ENCODE measurements at places on chromosomes 7 and 10.

DNA sequence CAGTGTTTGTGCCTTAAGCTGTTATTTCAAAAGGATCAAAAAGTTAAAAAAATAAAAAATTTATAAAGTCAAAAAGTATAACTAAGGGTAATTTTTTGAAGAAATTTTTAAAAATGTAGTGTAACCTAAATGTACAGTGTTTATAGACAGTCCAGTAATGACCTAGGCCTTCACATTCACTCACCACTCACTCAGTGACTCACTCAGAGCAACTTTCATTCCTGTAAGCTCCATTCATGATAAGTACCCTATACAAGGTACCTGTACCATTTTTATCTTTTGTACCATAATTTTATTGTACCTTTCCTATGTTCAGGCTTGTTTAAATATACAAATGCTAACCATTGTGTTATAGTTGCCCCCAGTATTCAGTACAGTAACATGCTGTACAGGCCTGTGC is 21.5 kb downstream of the DNAJC9 start:
- DNase-seq, result no peak

DNA sequence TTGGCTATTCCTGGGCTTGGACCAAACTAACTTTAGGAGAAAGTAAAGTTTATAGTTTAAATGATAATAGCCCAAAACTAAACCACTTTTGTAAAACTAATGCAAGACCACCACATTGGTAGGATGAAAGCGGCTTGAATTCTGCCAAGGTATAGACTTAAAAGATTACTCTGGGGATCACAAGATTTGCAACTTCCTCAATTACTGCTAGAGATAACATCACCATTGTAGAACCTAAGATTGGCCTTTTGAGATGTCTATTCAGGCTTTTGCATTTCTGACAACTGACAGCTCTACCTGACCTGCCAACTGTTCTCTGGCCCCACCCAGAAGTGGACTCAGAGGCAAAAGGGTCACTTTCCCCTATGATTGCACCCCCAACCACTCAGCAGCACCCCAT is 162.4 kb downstream of the TNS3 start:
- no peak for DNase-seq

DNA sequence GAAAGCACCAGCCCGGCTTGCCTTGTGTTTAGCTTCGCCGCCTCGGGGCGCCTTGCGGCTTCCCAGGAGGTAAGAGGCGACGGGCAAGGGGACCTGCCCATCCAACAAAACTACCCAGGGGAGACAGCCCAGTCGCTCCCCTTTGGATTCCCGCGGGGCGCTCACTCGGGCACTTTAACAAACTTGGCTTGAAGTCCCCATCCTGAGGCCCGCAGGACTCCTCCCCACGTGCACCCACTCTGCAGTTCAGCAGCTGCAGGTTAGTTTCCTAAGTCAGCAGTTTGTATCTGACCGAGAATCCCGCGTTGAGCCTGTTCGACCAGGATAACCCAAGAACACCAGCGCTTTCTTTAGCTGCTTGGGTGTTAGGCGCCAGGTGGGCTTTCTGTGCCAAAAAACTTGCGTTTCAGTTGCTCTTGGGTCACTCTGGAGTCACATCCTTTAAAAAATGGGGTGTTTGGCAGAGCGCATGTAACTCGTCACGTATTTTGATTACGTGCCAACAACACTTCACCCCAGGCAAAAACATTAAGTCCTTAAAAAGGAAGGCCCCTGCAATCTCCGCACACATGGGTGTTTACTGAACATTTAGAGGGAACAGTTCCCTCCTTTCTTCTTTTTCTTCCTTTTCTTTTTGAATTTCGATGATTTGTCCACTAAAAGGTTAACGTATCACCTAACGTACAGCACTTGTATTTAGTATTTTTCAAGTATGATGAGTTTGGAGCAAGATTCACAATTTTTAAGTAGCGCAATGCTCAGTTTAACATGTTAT is 876 bp downstream of the DNAH11 start:
- DNase-seq, result peak; percentile 15

- no peak for DNase-seq
Measured at GRCh38 chr10:119198438-119198837, 8.9 kb upstream of the GRK5 start.

- DNase-seq, result peak; percentile 40
Measured at GRCh38 chr7:151115121-151115835, 29.0 kb downstream of the AGAP3 start.

DNA sequence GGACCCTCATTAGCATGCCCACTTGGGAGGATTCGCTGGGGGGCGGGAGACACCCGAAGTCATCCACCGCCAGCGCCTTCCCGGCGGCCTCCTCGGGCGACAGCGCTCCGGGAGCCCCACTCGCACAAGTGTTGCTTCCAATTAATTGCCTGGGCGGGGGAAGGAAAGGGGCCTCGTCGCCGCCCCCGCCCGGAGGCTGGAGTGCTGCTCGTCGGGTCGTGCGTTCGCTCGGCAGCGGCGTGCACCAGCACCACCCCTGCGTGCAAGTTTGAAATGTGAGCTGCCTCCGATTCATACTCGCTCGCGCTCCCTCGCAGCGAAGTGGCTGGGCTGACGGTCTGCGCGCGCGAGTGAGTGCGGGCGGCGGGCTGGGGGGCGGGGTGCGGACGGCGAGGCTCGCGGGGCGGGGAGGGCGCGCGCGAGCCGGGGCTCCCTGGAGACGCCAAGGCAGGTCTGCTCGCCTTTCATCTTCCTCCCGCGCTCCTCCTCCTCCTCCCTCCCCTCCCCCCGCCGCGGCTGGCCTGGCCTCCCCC is 104.6 kb upstream of the PPIF start:
- peak; percentile 89 for DNase-seq

DNA sequence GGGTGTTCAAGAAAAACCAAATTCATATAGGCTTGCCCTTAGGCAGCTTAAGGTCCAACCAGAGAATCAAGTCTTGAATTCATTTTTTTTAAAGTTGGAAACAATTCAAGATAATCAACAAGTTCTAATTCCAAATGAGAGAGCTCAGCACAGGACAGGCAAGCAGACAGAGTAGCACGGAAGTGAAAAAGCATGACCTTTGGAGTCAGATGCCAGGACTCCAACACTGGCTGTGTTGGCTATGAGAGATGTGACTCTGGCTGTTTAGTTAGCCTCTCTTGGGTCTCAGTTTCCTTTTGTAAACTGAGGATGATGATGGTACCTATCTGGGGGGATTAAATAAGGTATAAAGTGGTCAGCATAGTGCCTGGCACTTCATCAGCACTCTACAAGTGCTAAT is 49.3 kb downstream of the FBXW4 start:
- no peak for DNase-seq

GRCh38 chr10:131177431-131178327 is 133.8 kb downstream of the TCERG1L start:
- peak; percentile 15 for DNase-seq

DNA sequence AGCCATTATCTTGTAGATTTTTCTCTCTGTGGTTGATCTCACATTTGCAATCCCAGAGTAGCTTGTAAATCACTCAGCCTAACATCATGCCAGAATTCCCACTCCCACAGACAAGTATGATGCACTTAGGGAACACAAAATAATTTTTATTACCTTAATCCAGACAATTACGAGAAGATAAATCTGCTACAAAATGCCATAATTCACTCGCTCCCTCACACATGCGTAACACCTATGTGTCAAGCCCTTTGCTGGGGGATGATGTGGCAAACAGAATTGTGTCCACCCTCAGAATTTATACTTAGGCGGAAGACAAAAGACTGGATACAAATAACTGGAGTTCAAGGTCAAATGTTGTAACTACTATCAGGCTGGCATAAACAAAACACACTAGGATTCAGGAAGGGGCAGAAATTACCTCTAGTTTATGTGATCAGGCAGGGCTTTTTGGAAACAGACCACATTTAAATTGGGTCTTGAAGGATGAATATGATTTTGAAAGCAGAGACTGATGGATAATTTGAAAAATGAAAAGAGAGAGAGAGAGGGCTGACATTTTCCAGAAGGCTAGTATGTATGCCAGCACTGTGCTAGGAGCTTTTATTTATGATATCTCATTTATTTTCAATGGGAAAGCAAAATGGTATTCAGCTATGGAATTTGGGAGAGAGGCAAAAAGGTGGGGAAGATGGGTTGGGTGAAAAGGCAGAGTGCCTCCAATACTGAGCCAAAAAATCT is 69.8 kb downstream of the DOCK4 start:
- DNase-seq, result no peak

DNA sequence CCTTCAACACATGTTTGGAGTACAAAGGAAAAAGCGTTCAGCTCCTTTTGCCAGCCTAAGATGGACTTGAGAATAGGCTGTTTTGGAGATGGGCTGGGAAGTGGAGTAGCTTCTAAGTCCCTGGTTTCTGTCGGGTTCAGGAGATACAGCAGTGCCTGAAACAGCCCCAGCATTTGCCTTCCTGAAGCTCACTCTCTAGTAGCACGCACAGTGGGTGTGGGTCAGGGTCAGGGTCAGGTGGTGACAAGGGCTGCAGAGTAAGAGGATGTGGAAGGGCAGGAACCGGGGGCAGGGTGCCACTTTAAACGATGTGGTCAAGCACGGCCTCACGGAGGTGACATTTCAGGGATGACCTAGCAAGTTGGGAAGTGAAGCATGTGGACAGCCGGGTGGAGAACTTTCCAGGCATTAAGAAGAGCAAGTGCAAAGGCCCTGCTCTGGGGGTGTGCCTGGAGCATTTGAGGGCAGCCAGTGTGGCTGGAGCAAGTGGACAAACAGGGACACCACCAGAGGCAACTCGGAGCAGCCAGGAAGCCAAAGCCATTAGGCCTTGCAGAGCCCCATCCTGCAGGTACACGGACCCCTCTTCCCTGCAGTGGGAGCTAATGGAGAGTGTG is 382.2 kb upstream of the ZMIZ1 start:
- no peak for DNase-seq

- peak; percentile 69 for DNase-seq
Measured at GRCh38 chr10:97028126-97028831, 157.5 kb downstream of the SLIT1 start.

DNA sequence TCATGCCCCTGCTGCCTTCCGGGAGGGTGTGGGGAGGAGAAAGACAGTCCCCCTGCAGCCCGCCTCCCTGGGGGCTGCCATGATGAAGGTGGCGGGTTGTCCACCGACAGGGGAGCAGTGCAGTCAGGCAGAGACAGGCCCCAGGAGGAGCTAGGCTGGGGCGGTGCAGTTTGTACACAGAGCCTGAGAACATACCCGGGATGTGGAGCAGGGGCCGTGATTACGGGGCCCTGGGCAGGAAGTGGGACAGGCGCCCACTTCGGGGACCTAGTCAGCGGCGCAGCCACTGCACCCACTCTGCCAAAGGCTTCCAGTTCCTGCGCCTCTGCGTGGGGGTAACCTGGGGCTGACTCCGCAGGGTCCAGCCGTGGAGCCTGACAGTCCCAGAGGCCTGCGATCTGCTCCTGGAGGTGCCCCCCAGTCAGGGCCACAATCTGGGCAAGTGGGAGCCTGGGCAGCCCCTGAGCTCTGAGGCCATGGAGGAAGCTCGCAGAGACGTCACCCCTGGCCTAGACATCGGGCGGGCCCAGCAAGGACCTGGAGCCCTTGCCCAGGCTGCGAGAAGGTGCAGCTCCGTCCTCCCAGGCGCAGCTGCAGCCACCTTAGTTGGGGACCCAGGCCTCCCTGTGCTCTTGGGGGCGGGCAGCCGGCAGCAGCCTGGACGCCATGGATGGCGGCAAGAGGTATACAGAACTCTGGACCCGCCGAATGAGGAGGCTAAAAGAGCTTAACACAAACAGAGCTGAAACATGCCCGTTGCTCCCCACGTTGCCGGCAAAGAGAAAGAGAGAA is 1356.8 kb downstream of the XPNPEP1 start:
- no peak for DNase-seq

GRCh38 chr7:28182071-28182471 is 1.5 kb upstream of the JAZF1 start:
- DNase-seq, result no peak

DNA sequence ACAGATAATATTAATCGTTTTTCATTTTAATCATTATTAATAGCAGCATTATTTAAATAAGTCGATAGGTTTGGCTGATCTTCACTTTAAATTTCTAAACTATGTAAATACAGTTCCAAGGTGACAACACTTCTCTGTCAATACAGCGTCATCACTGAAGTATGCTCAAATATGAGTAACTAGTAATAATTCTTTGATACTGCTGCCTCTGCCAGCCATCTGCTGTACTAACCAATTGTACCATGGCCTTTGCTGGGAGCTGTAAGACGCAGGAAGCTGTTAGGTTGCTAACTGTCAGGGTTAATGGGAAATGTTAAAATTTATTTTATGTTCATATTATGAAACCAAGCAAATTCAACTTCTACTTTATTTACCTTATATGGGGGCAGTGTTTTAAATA is 1650.5 kb upstream of the LRRTM3 start:
- no peak for DNase-seq

DNA sequence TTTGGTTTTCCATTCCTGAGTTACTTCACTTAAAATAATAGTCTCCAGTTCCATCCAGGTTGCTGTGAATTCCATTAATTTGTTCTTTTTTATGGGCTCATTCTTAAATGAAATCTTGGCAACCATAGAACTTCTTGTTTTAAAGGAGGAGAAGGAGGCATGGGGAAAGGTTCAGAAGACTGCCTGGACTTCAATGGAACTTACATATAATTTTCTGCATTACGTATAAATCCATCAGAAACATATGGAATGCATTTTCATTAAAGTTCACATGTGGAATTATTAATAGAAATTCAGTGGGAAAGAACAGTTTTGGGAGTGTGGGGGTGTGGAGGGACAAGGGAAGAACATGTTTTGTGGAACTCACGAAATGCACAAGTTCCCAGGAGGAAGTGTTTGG is 176.6 kb upstream of the PRKCQ start:
- DNase-seq, result no peak

DNA sequence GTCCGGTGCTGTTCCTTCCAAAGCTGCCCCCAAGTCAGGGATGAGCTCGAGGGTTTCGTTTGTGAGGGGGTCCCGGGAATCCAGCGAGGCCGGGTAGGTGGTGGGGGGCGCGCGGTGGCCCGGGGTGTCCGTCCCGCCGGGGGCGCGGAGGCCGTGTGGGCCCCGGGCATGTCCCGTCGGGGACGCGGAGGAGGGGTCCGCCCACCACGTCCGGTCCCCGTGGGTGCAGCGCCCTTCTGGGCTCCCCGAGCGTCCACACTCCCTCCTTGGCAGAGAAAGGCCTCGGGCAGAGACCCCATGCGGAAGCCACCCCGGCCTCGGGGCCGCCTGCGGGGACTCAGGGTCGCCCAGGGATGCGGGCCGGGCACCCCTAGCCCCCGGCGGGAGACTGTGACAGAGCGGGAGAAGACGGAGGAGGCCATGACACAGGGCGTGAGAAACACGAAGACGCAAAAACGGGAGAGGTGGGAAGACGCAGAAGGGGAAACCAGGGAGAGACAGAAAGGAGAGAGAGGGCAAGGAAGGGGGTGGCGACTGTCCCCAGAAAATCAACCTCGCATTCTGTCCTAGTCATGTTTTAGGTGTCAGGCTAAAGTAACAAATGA is 640 bp upstream of the ZNF425 start:
- DNase-seq, result peak; percentile 37
